Activated CD4-positive, alpha-beta T cell treated with anti-CD3 and anti-CD28 coated beads, Interleukin-2, amount 10 ng/mL, durations not matched to agents 7 days and 5 days (primary cell): ENCODE measurements at places on chromosomes 11 and 22. TPM values are rescaled to one million over a fixed set of nuclear protein-coding genes. Genes with fewer than 3 reads are reported as not detected.

DNA sequence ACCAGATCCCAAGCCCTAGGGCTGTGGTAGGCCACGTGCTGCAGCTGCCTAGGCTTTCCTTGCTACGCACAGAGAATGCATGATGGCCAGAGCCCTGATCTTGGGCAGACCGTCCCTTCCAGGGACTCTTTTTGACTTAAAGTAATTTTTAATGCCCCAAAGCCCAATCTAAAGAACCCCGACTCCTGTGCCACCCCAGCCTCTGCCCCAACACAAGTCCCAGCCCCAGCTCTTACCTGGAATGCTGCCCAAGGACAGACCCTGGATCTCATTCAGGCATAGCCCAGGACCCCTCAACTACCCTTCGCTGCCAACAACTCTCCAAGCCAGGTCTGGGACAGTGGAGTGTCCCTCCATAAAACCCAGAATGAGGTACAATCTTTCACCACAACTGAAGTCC is 211.7 kb upstream of the B3GAT1 start:
- DNase-seq: no peak
- H3K4me1 ChIP-seq: no peaks in the 10 kb centered on the region
- H3K27ac ChIP-seq: no peak overlapping the region
- H3K4me3 ChIP-seq: no peak overlapping the region
- H3K36me3 ChIP-seq: no peaks in the 10 kb centered on the region
- peaks cover 9% of the 10 kb centered on the region for H3K27me3 ChIP-seq

DNA sequence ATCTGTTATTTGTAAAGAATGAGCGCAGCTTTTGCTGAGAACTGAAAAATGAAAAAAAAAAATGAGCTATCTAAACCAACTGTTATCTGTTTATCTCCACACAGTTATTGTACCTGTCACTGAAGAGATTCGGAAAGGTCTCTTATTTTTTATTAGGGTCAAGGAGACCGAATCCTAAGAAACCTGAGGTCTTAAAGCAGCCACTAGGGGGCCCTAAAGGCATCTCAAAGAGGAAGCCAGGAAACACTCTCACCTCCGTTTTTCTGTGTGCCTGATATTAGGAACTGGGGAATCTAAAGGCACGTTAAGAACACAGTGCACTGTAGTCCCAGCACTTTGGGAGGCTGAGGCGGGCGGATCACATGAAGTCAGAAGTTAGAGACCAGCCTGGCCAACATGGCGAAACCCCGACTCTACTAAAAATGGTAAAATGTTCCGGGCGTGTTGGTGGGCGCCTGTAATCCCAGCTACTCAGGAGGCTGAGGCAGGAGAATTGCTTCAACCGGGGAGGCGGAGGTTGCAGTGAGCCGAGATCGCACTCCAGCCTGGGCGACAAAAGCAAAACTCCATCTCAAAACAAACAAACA is 3.5 kb upstream of the LARGE1 start:
- H3K4me1 ChIP-seq: peaks cover 13% of the 10 kb centered on the region
- H3K36me3 ChIP-seq: peaks cover 2% of the 10 kb centered on the region
- DNase-seq: peak; percentile 27
- no peak overlapping the region for H3K4me3 ChIP-seq
- peaks cover 36% of the 10 kb centered on the region for H3K27me3 ChIP-seq
- H3K27ac ChIP-seq: no peak overlapping the region

The SERPING1 gene
- not detected for total RNA-seq

The POU2AF1 gene
- total RNA-seq: 1.6 TPM

- no peak for DNase-seq
- peaks cover 9% of the 10 kb centered on the region for H3K4me1 ChIP-seq
- peaks cover 3% of the 10 kb centered on the region for H3K27me3 ChIP-seq
- no peak overlapping the region for H3K4me3 ChIP-seq
- H3K27ac ChIP-seq: no peak overlapping the region
Observed at GRCh38 chr11:129785383-129786111, 30.1 kb upstream of the TMEM45B start.

DNA sequence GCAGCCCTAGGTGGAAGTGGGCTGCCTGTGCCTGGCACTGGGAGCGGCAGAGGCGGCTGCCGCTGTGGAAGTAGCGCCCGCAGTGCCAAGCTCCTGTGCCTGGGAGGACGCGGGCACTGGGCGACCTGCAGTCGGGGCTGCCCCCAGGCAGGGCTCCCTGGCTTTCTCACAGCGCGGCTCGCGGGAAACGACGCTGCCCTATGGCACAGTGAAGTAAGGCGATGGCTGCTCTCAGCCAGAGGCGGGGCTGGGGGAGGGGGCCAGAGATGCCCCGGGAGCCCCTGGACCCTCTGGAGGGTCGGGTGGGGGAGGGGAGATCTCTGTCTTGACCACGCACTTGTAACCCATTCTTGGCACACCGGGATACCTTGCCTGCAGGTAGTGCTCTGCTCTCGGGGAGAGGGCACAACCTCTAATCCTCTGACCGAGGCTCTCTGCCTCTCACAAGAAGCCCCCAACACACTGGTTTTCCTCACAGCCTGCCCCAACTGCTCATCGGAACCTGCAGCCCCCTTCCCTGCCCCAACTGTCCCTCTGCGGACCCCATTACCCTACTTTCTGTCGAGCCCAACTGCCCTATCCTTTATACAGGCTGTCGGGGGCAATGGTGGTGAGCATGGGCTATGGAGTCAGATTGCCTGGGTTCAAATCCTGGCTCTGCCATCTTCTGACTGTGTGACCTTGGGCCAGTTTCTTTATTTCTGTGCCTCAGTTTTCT is 32.2 kb upstream of the TRIM29 start:
- peaks cover 5% of the 10 kb centered on the region for H3K4me1 ChIP-seq
- H3K4me3 ChIP-seq: no peak overlapping the region
- peaks cover 70% of the 10 kb centered on the region for H3K27me3 ChIP-seq

- H3K27me3 ChIP-seq: no peaks in the 10 kb centered on the region
- no peak for DNase-seq
- no peak overlapping the region for H3K27ac ChIP-seq
- H3K36me3 ChIP-seq: peaks cover 37% of the 10 kb centered on the region
- peaks cover 32% of the 10 kb centered on the region for H3K4me1 ChIP-seq
Observed at GRCh38 chr11:74018331-74019005, 9.6 kb upstream of the UCP3 start.

- H3K27me3 ChIP-seq: no peaks in the 10 kb centered on the region
- no peaks in the 10 kb centered on the region for H3K36me3 ChIP-seq
- no peaks in the 10 kb centered on the region for H3K4me1 ChIP-seq
- no peak overlapping the region for H3K27ac ChIP-seq
- H3K4me3 ChIP-seq: no peak overlapping the region
- no peak for DNase-seq
Observed at GRCh38 chr11:33656768-33657167, 43.9 kb downstream of the C11orf91 start.
